ENCODE measurements at places on chromosomes 6 and 20. TPM values are rescaled to one million over a fixed set of nuclear protein-coding genes. Genes with fewer than 3 reads are reported as not detected.
A peak's percentile ranks its signal among the peaks of the same experiment; 100 is the strongest.

- no peak for DNase-seq
Observed at GRCh38 chr20:4677846-4678245, 43.9 kb upstream of the PRND start.

DNA sequence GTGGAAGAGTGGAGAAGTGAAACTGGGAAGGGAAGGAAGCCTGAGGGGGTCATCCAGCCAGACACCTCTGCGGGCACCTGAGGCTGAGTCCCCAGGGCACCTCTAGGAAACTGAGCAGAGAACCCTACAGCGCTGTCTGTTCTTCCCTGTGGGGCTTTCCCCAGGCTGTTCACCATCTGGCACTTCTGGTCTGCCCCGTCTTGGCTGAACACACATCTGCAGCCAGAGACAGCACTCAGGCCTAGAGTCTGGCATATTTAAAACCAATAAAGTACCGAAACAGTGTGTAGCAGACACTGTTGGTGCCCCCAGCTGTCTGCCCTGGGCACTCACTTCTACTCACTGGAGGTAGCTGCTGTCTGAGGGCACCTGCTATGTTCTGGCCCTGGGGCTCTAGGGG is 9.4 kb upstream of the ARFGEF2 start:
- no peak for DNase-seq

DNA sequence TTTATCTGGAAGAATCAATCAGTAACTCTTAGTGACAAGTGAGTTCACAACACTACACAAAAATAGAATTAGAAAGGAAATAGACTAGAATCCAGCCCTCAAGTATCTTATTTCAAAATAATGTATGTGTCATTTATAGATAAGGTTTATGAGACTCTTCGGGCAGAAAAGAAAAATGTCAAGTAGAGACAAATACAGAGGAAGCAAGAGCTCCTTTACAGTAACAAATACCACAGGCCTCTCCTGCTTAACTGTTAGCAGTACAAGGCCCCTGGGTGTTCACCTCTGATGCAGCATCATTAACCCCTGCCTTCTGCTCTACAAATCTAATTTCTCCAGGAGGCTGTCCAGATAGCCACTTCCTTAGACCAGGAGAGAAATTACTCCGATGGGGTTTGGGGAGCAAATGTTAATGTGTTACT is 76.7 kb downstream of the UBE3D start:
- no peak for DNase-seq

DNA sequence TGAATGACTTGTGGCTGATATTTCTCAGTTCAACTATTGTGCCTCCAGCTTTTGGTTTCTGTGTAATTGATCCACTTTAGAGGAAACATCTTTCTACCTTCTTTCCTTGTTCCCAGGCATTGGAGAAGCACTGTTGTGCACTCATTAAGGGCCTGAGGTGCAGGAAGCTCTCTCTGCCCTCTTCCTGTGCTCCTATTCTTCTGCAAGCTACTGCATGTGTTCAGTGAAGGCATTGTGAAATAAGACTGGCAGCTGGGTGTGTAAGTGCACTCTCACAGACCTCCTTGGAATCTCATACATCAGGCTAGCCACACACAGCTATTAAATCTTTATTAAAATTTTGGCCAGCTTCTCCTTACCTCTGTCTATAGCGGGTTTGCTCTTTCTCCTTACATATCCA is 177.8 kb downstream of the OGFRL1 start:
- no peak for DNase-seq

DNA sequence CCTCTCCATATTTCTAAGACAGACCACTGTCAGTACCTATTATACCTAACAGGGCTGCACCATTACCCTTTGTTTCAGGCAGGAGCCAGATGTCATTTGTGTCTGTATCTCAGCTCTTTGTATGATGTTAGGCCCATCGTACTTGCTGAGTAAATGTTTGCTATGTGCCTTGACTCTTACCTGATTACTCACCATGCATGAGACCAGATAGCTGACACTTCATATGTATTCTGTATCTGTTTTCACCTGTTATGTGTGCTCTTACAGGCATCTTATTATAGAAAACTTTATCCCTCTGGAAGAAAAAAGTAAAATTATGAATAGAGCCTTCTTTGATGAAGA is 31.7 kb upstream of the ASXL1 start:
- peak; percentile 96 for DNase-seq

GRCh38 chr6:148044261-148044751 is 298.3 kb upstream of the SASH1 start:
- no peak for DNase-seq

GRCh38 chr6:66336176-66336575 is 629.1 kb upstream of the EYS start:
- DNase-seq, result no peak

- peak; percentile 50 for DNase-seq
Observed at GRCh38 chr6:160667639-160668481, 3.8 kb upstream of the LPA start.

DNA sequence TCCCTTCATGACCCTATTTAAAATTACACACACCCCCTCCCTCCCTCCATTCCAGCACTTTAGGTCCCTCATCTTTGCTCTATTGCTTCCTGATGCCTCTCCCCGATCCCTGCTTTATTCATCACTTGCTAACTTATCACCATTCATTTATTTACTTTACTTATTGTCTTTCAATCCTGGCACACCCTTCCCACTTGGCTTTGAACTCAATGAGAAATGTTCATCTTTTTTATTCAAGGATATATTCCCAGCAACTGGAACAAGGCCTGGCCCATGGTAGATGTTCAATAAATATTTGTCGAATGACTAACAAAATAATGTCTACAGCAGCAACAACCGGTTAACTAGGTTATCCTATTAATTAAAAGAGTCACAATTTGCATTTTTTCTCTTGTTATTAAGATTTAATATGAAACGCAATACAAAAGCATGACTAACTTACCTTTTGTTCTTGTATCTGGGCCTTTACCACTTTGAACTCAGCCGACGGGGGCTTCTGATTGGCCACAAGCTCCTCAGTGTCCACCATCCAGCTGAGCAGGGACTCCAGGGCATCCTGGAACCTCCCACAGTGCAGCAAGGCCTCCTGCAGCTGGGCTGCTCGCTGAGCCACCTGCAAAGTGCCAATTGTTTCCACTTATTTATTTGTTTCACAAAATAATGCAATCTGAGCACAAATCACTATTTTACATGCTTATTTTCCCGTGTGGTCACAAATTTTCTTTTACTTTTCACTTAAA is 107.8 kb downstream of the DST start:
- DNase-seq, result no peak

DNA sequence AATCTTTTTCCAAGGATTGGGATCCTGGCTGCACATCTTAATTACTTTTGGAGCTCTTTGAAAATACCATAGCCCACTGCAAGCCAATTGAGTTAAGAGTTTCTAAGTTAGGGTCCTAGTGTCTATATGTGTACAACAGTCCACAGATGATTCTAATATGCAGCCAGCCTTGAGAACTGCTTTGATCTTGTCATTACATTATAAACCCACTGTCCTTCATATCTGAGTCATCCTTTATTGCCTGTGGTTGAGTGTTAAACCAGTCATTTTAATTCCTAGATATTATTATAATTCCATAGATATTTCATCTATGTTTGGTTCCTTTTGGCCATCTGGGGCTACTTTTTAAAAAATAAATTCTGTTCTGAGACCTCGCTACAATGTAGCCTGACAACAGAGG is 24.1 kb downstream of the MCM8 start:
- DNase-seq, result no peak

DNA sequence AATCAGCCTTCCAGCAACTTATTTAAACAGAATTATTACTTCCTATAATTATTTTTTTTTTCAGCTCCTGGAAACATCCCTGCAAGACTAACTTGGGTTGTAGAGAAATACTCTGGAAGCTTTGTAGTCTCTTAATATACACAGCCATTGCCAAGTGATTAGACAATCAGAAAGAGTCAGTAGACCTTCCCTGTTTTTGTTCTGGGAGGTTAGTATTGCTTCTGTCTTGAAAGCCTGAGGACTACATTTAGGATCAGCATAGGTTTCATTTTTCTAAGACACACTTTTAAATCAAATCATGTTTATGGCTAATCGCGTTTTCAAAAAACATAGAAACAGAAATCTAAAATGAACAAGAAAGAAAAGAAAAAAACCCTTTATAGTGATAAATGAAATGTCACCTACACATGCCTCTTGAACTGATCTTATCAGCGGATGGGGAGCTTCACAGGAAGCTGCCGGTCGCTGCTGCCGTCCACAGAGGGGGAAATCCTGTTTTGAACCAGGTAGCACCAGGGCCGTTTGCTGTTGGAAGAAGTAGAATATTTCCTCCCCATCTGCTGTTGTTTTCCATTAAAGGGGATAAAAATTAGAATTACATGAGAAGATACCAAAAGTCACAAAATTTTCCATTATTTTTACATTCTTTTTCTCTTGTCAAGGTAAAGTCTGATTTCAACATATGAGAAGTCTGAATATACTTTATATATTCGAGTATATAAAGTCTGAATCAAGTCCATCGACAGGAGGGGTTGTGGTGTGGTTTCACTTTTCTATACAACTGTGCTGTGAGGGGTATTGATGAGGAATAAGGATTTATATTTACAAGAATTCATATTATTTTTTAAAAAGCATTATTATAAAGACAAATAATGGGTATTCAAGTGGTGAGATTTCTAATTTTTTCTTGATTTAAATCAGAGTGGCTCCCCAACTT is 94.6 kb downstream of the ARMC2 start:
- DNase-seq, result no peak

GRCh38 chr6:32459781-32460424 is 20.2 kb downstream of the HLA-DRA start:
- DNase-seq, result no peak

DNA sequence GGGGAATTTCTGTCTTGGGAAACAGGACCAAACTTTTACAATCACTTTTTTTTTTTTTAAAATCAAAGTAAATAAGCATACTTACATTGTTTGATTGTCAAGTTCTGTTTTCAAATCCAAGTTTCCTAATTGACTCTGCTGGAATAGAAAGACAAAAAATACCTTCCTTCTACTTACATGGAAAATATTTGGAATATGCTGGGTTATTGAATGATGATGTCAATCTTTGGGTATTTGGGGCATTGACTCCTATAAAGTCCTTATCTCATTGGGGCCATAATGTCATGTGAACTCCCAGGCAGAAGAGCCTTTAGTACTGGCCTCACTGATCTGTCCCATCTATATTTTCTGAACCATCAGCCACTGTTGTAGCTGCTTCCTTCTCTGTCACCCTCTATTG is 122.6 kb upstream of the NOX3 start:
- no peak for DNase-seq

DNA sequence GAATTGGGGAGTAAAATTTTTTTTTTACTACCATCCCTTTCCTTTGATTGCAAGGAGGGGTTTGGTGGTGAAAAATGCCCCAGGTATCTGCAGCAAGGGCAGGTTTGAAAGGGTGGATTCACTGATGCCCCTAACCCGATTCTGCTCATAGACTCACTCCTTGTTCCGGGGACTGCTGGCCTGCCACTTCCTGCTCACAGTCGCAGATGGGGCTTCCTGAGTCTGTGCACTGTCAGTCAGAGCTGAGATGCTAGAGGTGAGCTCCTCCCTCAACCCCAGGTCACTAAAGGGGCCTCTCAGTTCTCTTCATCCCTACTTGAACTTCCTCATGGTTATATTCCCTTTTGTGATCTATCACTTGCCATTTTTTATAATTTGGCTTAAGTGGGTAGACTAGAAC is 357.9 kb downstream of the FARS2 start:
- DNase-seq, result no peak

DNA sequence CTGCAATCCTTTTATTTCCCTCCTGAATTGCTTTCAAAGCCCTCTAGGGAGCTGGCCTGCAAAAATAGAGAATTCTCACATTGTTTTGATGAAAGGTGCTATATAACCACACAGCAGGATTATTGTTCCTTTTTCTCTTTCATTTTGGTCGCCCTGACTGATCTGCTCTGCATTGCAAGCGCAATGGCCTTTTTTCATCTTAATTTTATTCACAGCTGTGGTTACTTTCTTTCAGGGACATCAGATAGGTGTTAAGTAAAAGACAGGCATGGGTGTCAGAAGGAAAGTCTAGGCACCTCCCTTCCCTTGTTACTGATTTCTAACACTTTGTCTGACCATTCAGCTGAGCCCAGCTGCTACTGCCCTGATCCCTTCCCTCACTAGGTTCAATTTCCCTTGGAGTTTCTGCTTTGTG is 850.5 kb upstream of the MAP3K7 start:
- no peak for DNase-seq

GRCh38 chr6:12163744-12164507 is 126.2 kb upstream of the EDN1 start:
- no peak for DNase-seq

- no peak for DNase-seq
Observed at GRCh38 chr6:14384175-14384949, 266.8 kb downstream of the CD83 start.

DNA sequence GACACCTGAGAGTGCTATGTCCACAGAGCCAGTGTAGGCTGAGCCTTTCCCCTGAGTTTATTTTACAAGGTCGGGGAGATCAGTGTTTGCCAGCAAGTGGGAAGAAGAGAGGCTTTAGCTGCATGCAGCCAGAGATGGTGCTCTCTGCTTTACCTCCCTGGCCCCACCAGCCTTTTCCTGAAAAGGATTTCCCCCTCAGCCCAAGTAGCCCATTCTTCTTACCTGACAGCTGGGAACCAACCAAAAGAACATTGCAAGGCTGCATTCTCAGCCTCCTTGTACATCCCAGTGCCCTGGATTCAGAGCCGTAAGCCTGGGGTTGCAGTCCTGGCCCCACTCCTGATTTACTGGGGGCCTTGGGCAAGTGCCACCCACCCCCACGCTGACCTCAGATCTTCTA is 16.9 kb downstream of the SNPH start:
- DNase-seq, result no peak

DNA sequence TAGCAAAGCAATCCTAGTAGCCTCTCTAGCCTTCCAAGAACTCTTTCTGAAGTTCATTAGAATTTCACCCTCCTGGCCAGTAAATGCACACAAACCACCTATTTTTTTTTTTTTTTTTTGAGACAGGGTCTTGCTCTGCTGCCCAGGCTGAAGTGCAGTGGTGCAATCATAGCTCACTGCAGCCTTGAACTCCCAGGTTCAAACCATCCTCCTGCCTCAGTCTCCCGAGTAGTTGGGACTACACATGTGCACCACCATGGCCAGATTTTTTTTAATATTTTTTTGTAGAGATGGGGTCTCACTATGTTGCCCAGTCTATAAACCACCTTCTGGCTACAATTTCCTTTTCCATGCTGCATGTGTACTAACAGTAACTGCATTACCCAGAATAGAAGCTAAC is 301.3 kb downstream of the ZNF217 start:
- DNase-seq, result no peak

MYBL2 gene
- polyA plus RNA-seq, result 11.9 TPM

CALHM6 gene
- polyA plus RNA-seq, result not detected

HDGFL1 gene
- polyA plus RNA-seq, result not detected

SLC26A8 gene
- polyA plus RNA-seq, result 0.42 TPM

TSBP1 gene
- polyA plus RNA-seq, result not detected

All from HepG2 (cell line).